Lower lobe of right lung (tissue), 2 donors: ENCODE measurements at places on chromosomes 3 and 15. TPM values are rescaled to one million over a fixed set of nuclear protein-coding genes. Genes with fewer than 3 reads are reported as not detected.

DNA sequence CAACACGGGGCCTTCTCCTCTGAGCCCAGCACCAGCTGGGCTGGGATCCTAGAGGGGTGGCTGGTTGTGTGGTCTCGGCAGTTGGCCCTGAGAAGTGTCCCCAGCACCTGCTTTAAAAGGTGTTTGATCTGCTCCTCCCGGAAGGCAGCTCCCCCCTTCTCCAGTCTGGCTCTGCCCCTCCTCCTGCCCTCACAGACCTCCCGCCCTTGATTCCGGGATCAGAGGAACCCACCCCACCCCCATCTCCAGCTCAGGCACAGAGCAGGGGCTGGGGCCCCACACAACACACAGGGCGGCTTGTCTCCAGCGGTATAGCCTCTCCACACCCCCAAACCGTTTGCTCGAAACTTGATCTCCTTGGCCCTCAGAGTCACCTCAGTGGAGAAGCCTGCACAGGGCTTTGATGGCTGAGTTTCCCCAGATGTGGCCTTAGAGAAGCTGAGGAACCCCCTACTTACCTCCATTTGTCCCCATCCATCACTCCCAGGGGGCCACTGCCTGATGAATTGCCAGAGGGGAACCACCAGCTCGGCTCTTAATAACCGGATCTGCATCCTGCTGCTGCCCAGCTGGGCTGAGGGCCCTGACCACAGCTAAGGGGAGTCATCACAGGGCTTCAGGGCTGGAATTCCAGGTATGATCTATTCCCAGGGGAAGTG lies 6.4 kb upstream of the STRA6 start:
- no peak overlapping the region for H3K4me3 ChIP-seq
- no peaks in the 10 kb centered on the region for H3K36me3 ChIP-seq
- H3K4me1 ChIP-seq, result no peaks in the 10 kb centered on the region
- H3K27me3 ChIP-seq, result peaks cover under 1% of the 10 kb centered on the region
- H3K27ac ChIP-seq, result no peak overlapping the region

DNA sequence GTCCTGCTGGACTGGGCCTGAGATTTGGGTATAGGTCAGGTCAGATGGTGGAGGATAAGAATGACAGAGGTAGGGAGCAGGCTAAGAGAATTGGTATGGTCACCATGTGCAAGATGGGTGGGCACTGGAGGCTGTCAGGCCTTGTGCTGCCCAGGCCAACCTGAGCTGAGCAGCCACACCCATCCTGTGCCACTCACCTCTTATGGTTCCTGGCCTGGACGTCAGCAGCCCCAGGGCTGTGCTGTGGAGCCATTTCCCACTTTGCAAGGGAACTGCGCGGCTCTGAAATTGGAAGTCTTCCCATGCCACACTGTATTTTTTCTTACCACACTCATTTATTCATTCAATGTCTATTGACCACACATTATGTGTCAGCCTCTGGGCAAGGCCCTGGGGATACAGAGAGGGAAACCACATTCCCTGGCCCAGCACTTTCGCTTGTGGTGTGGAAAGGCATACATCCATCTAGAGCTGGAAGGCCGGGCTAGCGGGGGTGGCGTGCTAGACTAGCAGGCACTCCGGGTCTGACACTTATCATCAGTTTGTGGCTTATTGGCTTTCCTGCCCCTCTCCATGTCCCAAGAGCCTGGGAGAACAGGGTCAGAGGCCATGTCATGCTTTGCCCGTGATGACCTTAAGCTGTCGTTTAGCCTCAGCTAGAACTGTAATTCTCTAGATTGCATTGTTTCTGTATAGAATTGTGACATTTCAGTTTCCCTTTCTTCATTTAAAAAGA lies 51.1 kb upstream of the POLG start:
- H3K36me3 ChIP-seq, result no peaks in the 10 kb centered on the region
- no peaks in the 10 kb centered on the region for H3K4me1 ChIP-seq
- no peak overlapping the region for H3K27ac ChIP-seq
- no peak overlapping the region for H3K4me3 ChIP-seq
- H3K27me3 ChIP-seq, result peaks cover 28% of the 10 kb centered on the region
- DNase-seq, result no peak

DNA sequence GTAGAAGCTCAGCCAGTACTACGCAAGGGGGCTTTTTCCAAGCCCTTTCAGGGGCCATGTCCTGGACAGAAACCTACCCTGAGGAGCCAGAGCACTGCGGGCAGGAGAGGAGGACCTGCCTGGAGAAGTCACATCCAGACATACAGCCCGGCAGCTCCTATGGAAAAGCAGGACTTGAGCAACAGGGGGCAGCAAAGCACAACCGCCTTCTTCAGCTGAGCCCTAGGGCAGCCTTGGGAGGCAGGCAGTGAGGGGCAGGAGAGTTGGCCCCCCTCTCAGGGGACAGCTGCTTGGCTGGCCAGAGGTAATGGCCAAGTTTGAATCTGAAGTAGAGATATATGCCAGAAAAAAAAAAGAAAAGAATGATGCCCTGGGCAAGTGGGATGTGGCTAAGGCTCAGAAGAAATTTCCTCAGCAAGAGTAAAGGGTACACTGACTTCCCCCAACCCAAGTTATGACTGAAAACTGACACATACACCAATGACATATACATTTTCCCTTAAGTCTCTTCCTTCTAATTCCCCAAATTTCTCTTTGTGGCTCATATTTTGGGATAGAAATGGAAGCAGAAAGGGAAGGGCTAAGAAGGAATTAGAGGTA lies 56.9 kb downstream of the CYP19A1 start:
- peak; percentile 68 for DNase-seq
- H3K4me1 ChIP-seq, result peaks cover 7% of the 10 kb centered on the region
- H3K4me3 ChIP-seq, result no peak overlapping the region
- peaks cover 5% of the 10 kb centered on the region for H3K27me3 ChIP-seq
- no peak overlapping the region for H3K27ac ChIP-seq

DNA sequence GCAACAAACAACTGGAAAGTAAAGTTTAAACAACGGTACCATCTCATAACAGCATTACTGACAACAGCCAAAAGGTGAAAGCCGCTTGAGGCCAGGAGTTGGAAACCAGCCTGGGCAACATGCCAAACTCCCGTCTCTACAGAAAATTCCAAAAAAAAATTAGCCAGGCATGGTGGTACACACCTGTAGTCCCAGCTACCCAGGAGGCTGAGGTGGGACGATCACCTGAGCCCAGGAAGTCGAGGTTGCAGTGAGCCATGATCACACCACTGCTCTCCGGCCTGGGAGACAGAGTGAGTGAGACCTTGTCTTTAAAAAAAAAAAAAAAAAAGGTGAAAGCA lies 4.4 kb downstream of the TNK2 start:
- no peak overlapping the region for H3K4me3 ChIP-seq
- H3K27me3 ChIP-seq, result no peaks in the 10 kb centered on the region
- no peaks in the 10 kb centered on the region for H3K36me3 ChIP-seq
- peaks cover 84% of the 10 kb centered on the region for H3K4me1 ChIP-seq
- DNase-seq, result peak; percentile 36

DNA sequence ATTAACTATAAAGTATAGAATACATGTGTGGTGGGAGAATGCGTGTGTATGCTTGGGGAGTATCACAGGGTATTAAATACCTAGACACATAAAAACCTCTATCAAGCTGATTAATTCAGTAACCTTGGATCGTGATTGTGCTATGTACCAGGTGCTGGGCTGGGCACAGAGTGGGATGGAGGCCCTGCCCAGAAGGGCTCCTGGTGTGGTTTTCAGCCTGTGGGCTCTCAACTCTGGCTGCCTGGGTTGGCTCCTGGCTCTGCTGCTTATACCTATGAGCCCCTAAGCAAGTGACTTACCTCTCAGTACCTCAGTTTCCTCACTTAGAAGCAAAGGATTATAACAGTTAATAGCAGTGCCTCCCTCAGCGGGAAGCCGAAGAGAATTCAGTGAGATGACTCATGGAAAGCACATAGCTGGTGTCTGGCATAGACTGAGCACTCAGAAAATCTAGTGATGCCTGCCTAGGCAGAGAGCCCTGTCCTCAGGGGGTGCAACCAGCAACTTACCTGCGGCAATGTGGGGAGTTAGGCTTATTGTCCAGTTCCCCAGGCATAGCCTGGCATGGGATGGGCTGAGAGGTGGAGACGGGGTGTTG lies 90.6 kb upstream of the MYZAP start:
- no peak overlapping the region for H3K27ac ChIP-seq
- no peak overlapping the region for H3K4me3 ChIP-seq
- DNase-seq, result no peak
- H3K27me3 ChIP-seq, result no peaks in the 10 kb centered on the region
- peaks cover 45% of the 10 kb centered on the region for H3K4me1 ChIP-seq

DNA sequence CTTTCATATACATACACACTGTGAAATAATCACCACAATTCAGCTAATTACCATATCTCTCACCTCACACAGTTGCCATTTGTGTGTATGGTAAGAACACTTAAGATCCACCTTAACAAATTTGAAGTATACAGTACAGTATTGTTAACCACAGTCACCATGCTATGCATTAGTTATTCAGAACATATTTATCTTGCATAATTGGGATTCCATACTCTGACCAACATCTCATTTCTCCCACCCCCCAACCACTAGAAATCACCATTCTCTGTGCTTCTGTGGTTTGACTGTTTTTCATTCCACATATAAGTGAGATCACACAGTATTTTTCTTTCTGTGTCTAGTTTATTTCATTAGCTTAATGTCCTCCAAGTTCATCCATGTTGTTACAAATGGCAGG lies 247.7 kb upstream of the CTNNB1 start:
- H3K36me3 ChIP-seq, result no peaks in the 10 kb centered on the region
- H3K27me3 ChIP-seq, result no peaks in the 10 kb centered on the region
- H3K27ac ChIP-seq, result no peak overlapping the region

GRCh38 chr3:53846134-53846850 lies at the start of the genes CHDH and IL17RB:
Gene CHDH, minus strand, starts transcription at chr3:53846419. Its CDS starts 22,411 bp downstream, at chr3:53824008.
Gene IL17RB, plus strand, starts transcription at chr3:53846568. Its CDS starts 21 bp downstream, at chr3:53846589.
- peaks cover 36% of the 10 kb centered on the region for H3K4me1 ChIP-seq
- H3K27me3 ChIP-seq, result peaks cover 28% of the 10 kb centered on the region
- no peaks in the 10 kb centered on the region for H3K36me3 ChIP-seq
- DNase-seq, result peak; percentile 84

GRCh38 chr3:111152496-111152895 lies 80.9 kb downstream of the NECTIN3 start:
- DNase-seq, result no peak
- H3K36me3 ChIP-seq, result no peaks in the 10 kb centered on the region
- H3K27me3 ChIP-seq, result no peaks in the 10 kb centered on the region
- H3K4me3 ChIP-seq, result no peak overlapping the region
- H3K27ac ChIP-seq, result no peak overlapping the region

GRCh38 chr15:83144771-83145170 lies 37.3 kb downstream of the TM6SF1 start:
- no peak for DNase-seq
- no peak overlapping the region for H3K4me3 ChIP-seq
- H3K27me3 ChIP-seq, result no peaks in the 10 kb centered on the region
- H3K36me3 ChIP-seq, result peaks cover 38% of the 10 kb centered on the region
- no peaks in the 10 kb centered on the region for H3K4me1 ChIP-seq
- no peak overlapping the region for H3K27ac ChIP-seq

DNA sequence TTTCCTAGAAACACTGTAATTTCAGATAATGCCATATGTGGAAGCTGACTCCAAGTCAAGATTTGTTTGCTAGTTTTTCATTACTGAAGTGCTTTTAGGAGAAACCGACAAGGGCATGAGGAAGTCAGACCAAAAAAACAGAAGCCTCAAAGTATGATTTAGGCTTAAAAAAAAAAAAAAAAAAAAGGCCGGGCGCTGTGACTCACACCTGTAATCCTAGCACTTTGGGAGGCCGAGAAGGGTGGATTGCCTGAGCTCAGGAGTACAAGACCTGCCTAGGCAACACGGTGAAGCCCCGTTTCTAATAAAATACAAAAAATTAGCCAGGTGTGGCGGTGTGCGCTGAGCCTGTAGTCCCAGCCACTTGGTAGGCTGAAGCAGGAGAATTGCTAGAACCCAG lies 11.6 kb downstream of the RPL15 start:
- peaks cover 5% of the 10 kb centered on the region for H3K4me1 ChIP-seq
- no peak for DNase-seq
- H3K27ac ChIP-seq, result no peak overlapping the region
- no peak overlapping the region for H3K4me3 ChIP-seq

- no peak overlapping the region for H3K27ac ChIP-seq
- H3K4me3 ChIP-seq, result no peak overlapping the region
- DNase-seq, result no peak
- H3K27me3 ChIP-seq, result no peaks in the 10 kb centered on the region
- H3K4me1 ChIP-seq, result no peaks in the 10 kb centered on the region
Observed at GRCh38 chr15:43881944-43882343, 55.1 kb downstream of the WDR76 start.

XXYLT1 gene
- 8.9 TPM for total RNA-seq

IL20RB gene
- total RNA-seq, result 1.8 TPM

RHOV gene
- total RNA-seq, result 1.5 TPM

DUOXA2 gene
- not detected for total RNA-seq

ZPLD1 gene
- not detected for total RNA-seq

CD47 gene
- total RNA-seq, result 222 TPM
